Ascending aorta (tissue), 2 donors: ENCODE measurements at places on chromosomes 3 and 15.
A peak's percentile ranks its signal among the peaks of the same experiment; 100 is the strongest.

- no peak for DNase-seq
- H3K27me3 ChIP-seq, result no peaks in the 10 kb centered on the region
- H3K4me3 ChIP-seq, result no peak overlapping the region
Measured at GRCh38 chr15:45970542-45970941, 335.7 kb downstream of the SQOR start.

DNA sequence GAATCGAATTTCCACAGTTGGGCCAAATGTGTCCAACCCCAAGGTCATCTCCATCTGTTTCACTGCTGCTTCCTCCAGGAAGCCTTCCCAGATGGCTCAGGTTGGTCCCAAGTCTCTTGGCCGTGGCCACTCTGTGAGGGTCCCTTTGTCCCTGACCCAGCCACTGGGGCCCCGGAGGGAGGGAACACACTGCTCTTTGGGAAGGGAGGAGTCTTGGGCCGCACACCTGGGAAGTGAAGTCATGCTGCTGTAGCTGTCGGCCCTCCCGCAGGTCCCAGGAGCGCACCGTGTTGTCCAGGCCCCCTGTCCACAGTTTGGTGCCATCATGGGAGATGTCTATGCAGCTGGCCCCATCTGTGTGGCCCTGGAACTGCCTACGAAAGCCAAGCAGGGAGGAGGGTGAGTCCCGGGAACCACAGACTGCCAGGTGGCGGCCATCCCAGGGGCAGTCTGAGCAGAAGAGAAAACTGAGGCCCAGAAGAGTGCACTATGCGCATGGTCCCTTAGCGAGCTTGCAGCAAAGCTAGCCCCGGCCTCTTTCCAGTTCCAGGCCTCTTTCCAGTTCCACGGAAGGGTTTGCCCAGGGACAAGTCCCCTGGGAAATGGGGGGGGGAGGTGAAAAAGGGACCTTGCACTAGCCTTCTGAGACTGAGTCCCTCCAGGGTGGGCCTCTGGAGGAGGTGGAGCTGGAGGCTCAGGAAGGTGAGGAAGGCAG, 44.6 kb downstream of the TLE3 start:
- no peaks in the 10 kb centered on the region for H3K4me1 ChIP-seq
- H3K4me3 ChIP-seq, result no peak overlapping the region
- no peaks in the 10 kb centered on the region for H3K27me3 ChIP-seq
- DNase-seq, result no peak
- H3K36me3 ChIP-seq, result peaks cover 97% of the 10 kb centered on the region
- H3K27ac ChIP-seq, result no peak overlapping the region

DNA sequence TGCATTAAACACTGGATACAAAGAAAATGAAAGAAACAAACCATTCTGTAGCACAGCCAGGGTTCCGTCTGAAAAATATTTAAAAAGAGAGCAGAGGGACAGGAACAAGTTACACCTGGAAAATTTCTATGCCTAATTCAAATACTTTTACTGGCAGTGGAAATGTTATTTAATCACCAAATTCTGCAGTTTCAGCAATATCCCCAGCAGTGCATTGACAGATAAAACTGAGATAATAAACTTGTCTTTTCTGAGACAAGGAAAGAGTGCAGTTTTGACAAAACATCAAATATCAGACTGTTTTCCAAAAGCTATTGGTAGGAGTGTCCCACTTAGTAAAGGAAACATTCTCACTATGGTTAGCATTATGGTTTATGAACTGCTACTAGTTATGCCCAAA, 173.4 kb upstream of the FAM3D start:
- no peak overlapping the region for H3K27ac ChIP-seq
- no peak for DNase-seq
- no peak overlapping the region for H3K4me3 ChIP-seq
- H3K4me1 ChIP-seq, result no peaks in the 10 kb centered on the region
- H3K36me3 ChIP-seq, result no peaks in the 10 kb centered on the region

GRCh38 chr3:150073031-150073430, 102.3 kb upstream of the PFN2 start:
- H3K36me3 ChIP-seq, result no peaks in the 10 kb centered on the region
- no peak overlapping the region for H3K4me3 ChIP-seq
- no peaks in the 10 kb centered on the region for H3K4me1 ChIP-seq
- no peak for DNase-seq
- H3K27ac ChIP-seq, result no peak overlapping the region

GRCh38 chr15:90291679-90292356, 26.3 kb downstream of the NGRN start:
- no peak for DNase-seq
- no peaks in the 10 kb centered on the region for H3K36me3 ChIP-seq
- H3K4me1 ChIP-seq, result no peaks in the 10 kb centered on the region
- no peak overlapping the region for H3K4me3 ChIP-seq
- no peak overlapping the region for H3K27ac ChIP-seq
- H3K27me3 ChIP-seq, result no peaks in the 10 kb centered on the region

- no peaks in the 10 kb centered on the region for H3K4me1 ChIP-seq
- H3K4me3 ChIP-seq, result no peak overlapping the region
- no peak overlapping the region for H3K27ac ChIP-seq
- DNase-seq, result no peak
- H3K27me3 ChIP-seq, result no peaks in the 10 kb centered on the region
Measured at GRCh38 chr3:148797795-148798194, 29.8 kb upstream of the CPB1 start.

DNA sequence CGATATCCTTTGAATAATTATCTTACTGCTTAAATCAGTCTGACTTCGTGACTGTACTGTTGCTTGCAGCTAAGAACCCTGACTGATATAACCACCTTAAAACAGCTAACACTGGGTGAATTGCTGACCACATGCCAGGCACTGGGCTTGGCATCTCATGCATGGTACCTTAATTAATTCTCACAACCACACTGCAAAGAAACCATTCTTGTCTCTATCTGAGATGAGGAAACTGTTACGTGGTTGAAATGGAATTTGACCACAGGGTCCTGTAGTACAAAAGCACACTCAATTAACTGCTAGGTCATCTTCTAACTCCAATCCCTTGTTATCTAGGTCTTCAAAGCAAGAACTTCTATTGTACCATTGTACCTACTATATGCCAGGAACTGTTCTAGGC, 92.7 kb upstream of the PRICKLE2 start:
- no peaks in the 10 kb centered on the region for H3K4me1 ChIP-seq
- H3K36me3 ChIP-seq, result no peaks in the 10 kb centered on the region
- H3K27ac ChIP-seq, result no peak overlapping the region
- DNase-seq, result no peak
- no peaks in the 10 kb centered on the region for H3K27me3 ChIP-seq
- no peak overlapping the region for H3K4me3 ChIP-seq

DNA sequence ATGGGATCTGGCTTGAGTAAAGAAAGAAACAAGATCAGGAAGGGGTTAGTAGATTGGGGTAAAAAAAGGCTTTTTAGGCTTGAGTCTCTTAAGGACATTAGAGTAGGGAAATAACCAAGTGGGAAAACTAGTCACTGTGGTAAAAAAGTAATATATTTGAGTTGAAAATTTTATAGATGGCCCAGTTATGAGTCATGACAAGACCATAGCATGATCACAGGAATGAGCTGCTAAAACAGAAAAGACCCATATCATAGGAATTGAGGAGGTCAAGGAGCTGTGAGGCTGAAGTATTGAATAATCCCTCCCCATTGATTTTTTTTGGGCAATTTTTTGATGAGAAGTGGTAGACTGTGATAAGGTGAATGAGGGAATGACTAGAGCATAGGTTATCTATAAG, 69.2 kb upstream of the TBC1D5 start:
- H3K4me1 ChIP-seq, result no peaks in the 10 kb centered on the region
- H3K4me3 ChIP-seq, result no peak overlapping the region
- H3K27ac ChIP-seq, result no peak overlapping the region
- no peak for DNase-seq

DNA sequence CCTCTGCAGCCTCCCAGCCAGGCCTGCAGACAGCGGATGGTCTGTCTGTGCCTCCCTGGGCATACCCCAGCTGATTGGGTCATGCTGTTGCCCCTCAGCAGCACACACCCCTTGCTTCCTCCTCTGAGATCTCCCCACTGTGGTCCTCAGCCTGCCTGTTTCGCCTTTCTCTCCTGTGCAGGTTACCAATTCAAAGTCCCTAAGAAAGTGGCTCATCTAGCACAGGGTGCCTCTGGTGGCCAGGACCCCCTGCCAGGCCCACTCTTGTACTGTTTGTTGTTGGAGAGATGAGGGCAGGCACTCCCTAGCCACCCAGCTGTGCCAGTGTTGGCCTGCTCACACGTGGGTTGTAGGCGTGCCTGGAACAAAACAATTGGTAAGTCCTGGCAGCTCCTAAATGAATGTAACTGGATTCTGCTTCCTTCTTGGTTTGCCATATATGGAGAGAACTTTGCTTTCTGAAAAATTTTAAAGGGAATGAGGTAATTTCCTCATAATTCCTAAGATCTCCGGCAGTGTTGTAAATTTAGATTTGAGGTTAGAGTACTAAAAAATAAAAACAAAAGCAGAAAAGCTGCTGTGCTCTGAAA, 213.2 kb upstream of the IL12A start:
- peak; percentile 93 for DNase-seq
- H3K27ac ChIP-seq, result peak overlapping the region; percentile 95
- H3K4me1 ChIP-seq, result peaks cover 10% of the 10 kb centered on the region
- no peaks in the 10 kb centered on the region for H3K36me3 ChIP-seq

DNA sequence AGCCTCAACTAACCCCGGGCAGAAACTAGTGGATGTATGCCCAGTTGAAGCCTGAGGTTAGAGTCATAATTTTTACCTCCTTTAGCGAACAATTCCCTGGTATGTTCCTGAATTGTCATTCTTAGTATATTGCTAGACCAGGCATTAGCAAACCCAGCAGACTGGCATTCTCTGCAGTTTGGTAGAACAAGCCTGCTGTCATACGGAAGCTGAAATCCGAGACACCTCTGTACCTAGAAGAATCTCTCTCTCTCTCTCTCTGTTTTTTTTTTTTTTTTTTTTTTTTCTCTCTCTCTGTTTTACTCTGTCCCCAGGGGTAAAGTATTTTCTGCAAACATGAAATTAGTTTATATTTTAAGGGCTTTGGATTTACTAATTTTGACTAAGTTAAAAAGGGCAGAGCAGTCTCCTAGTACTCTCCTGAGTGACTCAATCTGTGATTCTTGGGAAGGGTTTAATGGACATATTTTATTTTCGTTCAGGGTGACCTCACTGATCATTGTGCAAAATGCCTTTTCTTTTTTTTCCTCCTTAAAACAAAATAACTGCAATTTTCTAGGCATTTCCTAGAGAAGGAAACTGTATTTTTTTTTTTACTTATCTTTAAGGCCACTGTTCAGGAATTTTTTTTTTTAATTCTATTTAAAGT, 133.6 kb upstream of the ICE2 start:
- no peaks in the 10 kb centered on the region for H3K36me3 ChIP-seq
- peak overlapping the region; percentile 6 for H3K27ac ChIP-seq
- no peaks in the 10 kb centered on the region for H3K4me1 ChIP-seq
- H3K27me3 ChIP-seq, result no peaks in the 10 kb centered on the region
- peak overlapping the region; percentile 8 for H3K4me3 ChIP-seq

GRCh38 chr3:149705416-149705815, 46.9 kb downstream of the COMMD2 start:
- no peak overlapping the region for H3K27ac ChIP-seq
- DNase-seq, result no peak
- no peaks in the 10 kb centered on the region for H3K27me3 ChIP-seq
- no peaks in the 10 kb centered on the region for H3K4me1 ChIP-seq
- H3K4me3 ChIP-seq, result no peak overlapping the region
- H3K36me3 ChIP-seq, result no peaks in the 10 kb centered on the region

- DNase-seq, result no peak
- no peak overlapping the region for H3K4me3 ChIP-seq
- no peak overlapping the region for H3K27ac ChIP-seq
- no peaks in the 10 kb centered on the region for H3K27me3 ChIP-seq
- H3K4me1 ChIP-seq, result no peaks in the 10 kb centered on the region
Measured at GRCh38 chr3:95731753-95732152, 1082.6 kb upstream of the EPHA6 start.
